ENCODE measurements at places on chromosomes 5 and 9. TPM values are rescaled to one million over a fixed set of nuclear protein-coding genes. Genes with fewer than 3 reads are reported as not detected.

The ARL10 gene
- 0.37 TPM for total RNA-seq

The MAMDC4 gene
- 4.6 TPM for total RNA-seq

The LRRC8A gene
- 133 TPM for total RNA-seq

The GRXCR2 gene
- not detected for total RNA-seq

The PRDM9 gene
- 0.02 TPM for total RNA-seq

The ADAMTS16 gene
- total RNA-seq = 1.4 TPM

The PROB1 gene
- total RNA-seq = 0.19 TPM

The OBP2A gene
- 0.15 TPM for total RNA-seq

The KIAA0825 gene
- 0.60 TPM for total RNA-seq

The HTR4 gene
- total RNA-seq = not detected

The FGFR4 gene
- 24.2 TPM for total RNA-seq

The ARID3C gene
- total RNA-seq = 0.17 TPM

The LTC4S gene
- 0.28 TPM for total RNA-seq

The TRIP13 gene
- 65.8 TPM for total RNA-seq

The ST8SIA4 gene
- total RNA-seq = 0.29 TPM

The NCS1 gene
- total RNA-seq = 33.0 TPM
